Cortex of kidney (tissue), 1 donor: ENCODE measurements at places on chromosomes 11 and 22.

DNA sequence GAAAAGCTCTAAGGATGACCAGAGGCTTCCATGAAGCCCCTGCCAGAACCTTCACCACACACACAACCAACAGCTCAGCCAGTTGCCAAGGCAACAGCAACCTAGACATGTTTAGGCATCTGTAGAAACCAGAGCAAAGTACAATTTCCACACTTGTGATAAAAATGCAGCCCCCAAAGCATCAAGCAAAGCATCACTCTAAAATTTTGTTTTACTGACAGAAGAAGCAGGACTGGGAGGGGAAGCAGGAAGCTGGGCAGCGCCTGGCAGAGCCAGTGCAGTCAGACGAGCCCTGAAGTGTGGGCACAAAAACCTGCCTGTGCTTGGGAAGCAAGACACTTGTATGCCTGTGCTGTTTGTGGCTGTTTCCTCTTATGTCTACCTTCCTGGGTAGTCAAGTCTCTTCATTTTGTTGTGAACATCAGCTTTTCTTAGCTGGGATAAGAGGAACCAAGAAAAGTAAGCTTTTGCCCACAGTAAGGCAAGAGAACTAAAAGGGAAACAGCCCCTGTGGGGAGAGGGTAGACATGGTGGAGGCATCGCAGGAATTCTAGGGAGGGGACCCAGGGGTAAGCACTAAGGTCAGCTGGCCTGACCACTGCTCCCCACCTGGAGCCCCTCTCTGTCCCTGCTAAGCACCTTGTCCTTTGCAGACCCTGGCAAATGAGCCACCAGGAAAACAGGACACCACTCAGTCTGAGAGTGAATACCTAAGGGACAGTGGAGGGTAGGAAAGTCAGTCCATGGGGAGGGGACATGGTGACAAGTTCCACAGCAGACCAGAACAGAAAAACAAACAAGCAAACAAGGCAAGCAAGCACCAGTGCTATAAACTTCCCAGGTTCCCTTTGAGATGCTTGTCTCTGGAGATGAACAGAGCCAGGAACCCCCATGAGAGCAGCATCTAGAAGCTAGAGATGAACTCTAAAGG lies 13.4 kb downstream of the PACSIN2 start:
- no peak for DNase-seq

- no peak for DNase-seq
Observed at GRCh38 chr11:77172666-77172982, 44.6 kb downstream of the MYO7A start.

DNA sequence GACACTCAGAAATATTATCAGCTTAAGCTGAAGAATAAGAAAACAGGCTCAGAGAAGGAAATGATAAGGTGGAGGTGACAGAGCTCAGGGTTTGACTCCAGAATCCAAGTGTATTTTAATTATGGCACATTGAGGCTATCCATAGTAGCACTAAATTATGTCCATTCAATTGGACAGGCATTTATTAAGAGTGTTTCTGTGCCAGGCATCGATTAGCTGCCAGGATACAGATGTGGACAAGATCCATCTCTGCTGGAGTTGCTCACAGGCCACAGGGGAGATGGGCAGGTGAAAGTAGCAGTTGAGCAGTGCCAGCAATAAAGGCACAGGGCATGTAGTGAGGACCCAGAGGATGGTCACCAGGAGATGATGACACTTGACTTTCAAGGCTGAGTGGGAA lies 592.5 kb downstream of the INSC start:
- no peak for DNase-seq

- no peak for DNase-seq
Observed at GRCh38 chr11:103596315-103596714, 440.1 kb upstream of the DDI1 start.

GRCh38 chr11:116786966-116787365 lies 857 bp downstream of the ZPR1 start:
- no peak for DNase-seq

GRCh38 chr11:61551634-61552033 lies 29.2 kb downstream of the SYT7 start:
- no peak for DNase-seq

- no peak for DNase-seq
Observed at GRCh38 chr22:23062616-23063538, 7.4 kb upstream of the GNAZ start.

DNA sequence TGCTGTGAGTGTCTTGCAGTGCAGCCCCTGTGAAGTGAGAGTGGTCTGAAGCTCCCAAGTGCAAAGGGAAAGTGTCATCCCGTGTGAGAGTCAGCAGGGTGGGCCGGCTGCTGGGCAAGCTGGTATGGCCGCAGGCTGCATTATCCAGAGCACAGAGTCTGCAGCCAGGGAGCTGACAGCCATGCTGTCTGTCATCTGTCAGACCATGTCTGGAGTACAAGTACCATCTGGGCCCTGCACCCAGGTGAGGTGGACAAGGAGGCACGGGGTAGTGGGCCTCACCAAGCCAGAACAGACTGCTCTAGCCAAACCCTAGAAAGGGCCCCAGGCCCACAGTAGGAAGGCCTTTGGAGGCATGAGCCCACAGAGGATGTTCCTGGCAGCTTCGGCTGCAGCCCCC lies 20.2 kb downstream of the LMO1 start:
- DNase-seq, result no peak
